ENCODE measurements at places on chromosomes 16 and 17.

- no peak for DNase-seq
Measured at GRCh38 chr16:84413244-84414004, 45.1 kb downstream of the ATP2C2 start.

- DNase-seq: no peak
Measured at GRCh38 chr17:72613396-72613795, 479.1 kb downstream of the SLC39A11 start.

- DNase-seq: no peak
Measured at GRCh38 chr16:65876056-65876408, 490.5 kb upstream of the CDH5 start.

DNA sequence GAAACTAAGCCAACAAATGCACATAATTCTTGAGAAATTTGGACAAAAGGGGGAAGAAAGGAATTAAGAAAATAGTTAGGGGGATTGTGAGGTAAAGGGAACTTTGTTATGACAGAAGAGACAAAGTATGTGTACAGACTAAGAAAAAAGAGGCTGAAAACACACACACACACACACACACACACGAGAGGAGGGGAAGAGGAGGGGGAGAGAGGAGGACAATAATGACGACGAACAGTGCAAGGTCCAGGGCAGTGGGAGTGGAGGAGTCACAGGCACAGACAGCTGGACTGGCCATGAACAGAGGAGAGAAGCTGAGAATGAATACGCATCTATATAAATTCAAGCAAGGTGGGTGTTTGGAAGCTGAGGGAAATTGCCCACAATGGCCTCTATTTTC lies 44.6 kb downstream of the MARVELD3 start:
- DNase-seq: no peak

DNA sequence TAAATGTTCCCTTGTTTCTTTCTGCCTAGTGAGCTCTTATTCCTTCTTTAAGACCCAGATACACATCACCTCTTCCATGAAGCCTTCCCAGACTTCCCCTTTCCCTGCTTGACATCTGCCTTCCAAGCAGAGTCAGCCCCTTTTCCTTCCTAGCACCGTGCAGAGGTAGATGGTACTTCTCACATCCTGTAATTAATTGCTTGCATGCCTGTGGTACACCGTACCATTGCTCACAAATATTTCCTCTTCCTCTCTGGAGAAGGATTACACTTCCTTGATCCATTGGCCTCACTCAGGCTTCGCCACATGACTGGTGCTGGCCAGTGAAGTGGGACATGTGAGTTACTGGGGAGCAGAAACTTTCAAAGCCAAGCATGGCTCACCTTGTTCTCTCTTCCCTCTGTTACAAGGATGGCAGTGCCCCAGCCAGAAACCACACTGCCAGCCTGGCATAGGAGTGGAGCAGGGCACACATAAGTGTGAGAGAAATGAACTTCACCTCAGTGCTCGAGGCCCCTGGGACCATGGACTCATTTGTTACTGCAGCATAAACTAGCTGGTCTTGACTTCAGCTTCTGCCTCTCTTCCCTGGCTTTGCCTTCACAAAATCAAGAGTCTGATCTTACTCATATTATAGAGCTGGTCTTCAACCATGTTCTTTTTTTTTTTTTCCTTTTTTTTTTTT lies 44.0 kb downstream of the SOST start:
- no peak for DNase-seq

DNA sequence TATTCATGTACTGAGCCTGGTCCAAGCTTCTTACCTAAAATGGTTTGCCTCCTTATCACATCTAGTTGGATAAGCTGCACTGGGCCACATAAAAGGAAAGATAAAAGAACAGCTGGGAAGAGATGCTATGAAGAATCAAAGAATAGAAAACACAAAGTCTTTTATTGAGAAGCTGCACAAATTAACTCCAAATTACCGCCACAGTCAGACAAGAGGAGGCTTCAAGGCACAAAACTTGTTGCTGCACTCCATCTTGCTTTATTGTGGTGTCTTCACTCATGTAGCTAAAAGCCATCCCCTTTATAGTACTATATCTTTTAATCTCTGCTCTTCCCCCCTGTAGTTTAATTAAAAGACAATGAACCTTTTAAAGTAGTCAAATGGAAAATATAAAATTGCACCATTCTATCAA lies 330.6 kb upstream of the PMFBP1 start:
- no peak for DNase-seq

- DNase-seq: no peak
Measured at GRCh38 chr17:59431601-59432000, 100.1 kb downstream of the YPEL2 start.

DNA sequence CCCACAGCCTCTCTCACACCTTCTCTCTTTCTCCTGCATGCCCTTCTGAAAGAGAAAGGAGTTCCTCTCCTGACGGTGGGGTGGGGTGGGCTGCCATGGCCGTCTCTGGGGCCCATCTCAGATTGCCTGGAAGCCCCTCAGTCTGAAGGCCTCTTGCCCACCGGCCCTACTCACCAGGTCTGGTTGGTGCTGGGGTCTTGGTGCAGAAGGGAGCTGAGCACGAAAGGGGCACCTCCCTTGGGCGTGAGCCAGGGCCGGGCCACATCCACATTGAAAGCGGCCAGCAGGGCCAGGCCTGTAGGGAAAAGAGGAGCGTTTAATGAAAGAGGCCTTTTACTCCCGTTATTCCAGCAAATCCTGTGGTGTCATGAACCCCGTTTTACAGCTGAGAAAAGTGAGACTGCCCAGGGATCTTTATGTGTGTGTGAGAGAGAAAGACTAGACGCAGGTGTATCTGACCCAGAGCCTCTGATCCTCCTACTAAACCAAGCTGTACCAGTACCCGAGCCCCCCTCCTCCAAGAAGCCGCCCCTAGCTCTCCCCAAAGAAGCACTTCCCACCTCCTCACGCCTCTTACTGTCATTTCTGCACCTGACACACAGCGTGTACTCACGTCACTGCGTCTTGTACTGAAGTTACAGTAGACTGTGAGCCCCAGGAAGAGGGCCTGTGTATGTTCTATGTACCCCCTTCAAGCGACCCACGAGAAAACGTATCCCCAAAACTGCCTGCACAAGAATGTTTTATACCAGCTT lies 23.4 kb downstream of the ITGAE start:
- DNase-seq: no peak

DNA sequence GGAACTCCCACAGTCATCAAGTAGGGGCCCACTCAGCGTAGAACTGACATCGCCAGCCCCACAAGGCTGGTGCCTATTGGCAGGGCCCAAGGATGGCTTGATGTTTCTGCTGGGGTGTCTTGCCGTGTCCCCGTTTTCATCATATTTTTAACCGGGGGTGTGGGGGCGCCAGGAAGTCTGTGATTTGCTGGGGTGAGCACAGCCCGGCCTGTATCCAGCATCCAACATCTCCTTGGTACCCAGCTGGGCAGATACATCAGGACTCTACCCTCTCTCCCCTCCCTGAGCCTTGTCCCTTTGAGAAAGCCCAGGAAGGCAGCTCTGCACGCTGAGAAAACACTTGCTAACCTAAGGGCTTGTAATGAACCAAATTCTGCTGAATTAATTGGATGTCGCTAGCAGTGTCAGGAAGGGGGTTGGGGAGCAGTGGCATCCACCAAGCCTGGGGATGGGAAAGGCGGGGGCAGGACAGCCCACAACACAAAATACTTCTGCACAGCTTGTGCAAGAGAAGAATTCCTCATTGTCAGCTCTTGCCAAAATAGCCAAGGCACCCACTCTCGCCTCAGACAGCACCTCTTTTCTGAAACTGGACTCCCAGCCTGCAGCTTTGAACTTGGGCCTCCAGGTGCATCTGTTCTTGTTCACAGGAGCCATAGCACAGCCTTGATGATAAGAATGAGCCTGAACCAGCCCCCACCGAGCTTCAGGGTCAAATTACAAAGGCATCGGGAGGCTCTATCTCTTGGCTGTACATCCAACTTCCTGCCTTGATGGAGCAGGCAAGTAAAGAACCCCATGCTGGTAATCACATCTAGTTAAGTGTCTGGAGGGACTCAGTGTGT lies 63.7 kb upstream of the LYRM9 start:
- DNase-seq: no peak

DNA sequence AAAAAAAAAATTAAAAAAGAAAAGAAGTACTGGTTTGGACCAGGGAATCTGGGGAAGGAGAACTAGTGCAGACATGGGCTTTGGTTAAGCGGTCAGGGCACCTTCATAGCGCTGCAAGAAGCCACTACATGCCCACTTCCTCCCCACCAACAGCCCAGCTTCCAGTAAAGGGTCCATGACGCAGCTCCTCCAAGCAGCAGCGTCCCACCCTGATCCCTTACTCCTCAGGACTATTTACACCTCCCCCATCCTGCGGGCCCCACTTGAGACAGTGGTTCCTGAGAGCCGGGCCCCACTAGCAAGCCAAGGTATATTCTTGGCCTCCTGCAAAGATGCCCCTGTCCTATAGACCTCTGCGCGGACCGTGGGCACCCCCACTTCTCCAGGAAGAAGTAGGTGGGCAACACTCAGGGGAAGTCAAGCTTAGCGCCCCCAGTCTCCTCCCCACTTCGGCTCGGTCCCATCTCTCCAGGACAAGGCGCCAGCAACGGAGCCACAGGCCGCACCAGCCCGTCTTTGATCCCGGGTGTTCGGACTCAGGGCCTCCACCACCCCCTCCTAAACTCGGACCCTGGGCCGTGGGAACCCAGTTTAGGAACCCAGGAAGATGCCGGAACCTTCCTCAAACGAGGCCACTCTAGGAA lies 913 bp upstream of the PRR14 start:
- peak; percentile 20 for DNase-seq

- DNase-seq: no peak
Measured at GRCh38 chr17:49369089-49369488, 7.0 kb upstream of the ZNF652 start.

GRCh38 chr17:73394512-73395450 lies 83.0 kb upstream of the CDC42EP4 start:
- DNase-seq: no peak

GRCh38 chr16:3015865-3016521 lies 2.0 kb downstream of the CLDN6 start:
- DNase-seq: no peak

- peak; percentile 16 for DNase-seq
Measured at GRCh38 chr16:21684199-21684598, 20.4 kb downstream of the OTOA start.

GRCh38 chr17:67359960-67360791 lies 6.2 kb downstream of the PSMD12 start:
- no peak for DNase-seq

DNA sequence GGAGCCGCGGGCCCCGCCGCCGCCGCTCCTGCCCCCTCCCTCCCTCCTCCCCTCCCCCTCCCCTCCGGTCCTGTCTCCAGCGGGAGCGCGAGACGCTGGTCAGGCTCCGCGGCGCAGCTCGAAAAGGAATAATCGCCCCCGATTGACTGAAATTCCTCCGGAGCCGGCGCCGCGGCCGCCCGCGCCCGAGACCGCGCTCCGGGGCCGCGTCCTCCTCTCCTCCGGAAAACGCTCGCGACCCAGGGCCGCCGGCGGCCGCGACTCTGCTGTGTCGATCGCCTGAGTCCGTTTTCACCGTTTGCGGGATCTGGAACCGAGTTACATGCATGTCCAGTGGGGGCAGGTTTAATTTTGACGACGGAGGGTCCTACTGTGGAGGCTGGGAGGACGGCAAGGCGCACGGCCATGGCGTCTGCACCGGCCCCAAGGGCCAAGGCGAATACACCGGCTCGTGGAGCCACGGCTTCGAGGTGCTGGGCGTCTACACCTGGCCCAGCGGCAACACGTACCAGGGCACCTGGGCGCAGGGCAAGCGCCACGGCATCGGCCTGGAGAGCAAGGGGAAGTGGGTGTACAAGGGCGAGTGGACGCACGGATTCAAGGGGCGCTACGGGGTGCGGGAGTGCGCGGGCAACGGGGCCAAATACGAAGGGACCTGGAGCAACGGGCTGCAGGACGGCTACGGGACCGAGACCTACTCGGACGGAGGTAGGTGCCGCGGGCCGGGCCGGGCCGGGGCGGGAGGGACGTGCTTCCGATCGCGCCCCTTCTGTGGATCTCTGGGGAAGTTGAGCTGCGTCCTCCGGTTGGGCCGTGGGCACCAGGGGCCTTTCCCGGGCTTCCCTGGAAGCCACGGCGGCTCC lies 744 bp downstream of the JPH3 start:
- no peak for DNase-seq

GRCh38 chr17:58284613-58285421 lies 4.1 kb upstream of the MPO start:
- no peak for DNase-seq

DNA sequence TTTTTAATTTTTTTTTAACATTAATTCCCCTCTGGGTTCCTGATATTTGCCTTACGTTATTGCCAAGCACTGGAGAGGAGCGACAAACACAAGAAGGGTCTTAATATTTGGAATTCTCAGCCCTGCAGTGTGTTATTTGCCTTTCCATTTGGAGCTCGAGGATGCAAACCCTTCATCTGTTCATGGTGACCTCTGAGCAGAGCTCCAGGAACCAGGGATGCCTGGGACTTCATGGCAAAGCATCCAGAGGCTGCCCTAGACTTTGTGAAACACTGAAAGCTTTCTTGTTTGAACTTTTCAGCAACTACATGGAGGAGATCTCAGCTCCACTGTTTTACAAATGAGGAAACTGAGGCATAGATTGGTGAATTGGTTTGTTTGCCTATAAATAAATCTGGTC lies 254.2 kb downstream of the CBLN1 start:
- no peak for DNase-seq

- no peak for DNase-seq
Measured at GRCh38 chr17:74055508-74056160, 147.8 kb upstream of the RPL38 start.

DNA sequence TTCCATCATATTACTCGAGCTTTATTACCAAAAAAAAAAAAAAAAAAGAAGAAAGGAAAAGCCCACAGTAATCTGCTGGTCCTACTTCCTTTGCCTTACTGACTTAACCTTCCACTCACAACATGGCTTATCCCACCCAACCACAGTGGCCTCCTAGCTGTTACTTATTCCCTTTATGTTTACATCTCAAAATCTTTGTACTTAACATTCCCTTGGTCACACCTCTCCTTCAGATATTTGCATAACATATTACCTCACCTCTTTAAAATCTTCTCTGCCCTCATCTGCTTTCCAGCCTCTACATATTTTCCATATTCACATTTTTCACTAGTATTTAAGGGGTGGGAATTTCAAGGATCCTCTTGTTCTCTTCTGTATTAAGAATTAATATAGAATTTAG lies 327.0 kb upstream of the TBX2 start:
- no peak for DNase-seq

GRCh38 chr17:45227926-45228762 lies 6.5 kb downstream of the FMNL1 start:
- DNase-seq: no peak

DNA sequence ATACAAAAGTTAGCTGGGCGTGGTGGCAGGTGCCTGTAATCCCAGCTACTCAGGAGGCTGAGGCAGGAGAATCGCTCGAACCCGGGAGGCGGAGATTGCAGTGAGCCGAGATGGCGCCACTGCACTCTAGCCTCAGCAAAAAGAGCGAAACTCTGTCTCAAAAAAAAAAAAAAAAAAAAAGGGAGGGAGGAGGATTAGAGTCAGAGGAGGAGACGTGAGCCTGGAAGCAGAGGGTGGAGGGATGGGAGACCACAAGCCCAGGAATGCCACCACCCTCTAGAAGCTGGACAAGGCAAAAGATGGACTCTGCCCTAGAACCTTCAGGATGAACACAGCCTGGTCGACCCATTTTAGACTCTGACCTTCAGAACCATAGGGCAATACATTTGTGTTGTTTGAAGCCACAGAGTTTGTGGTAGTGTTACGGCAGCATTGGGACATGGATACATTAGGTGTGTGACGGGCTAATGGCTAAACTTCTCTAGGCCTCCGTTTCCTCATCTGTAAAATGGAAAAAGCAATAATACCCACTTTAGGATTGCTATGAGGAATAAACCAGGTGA lies 2.1 kb upstream of the SMIM22 start:
- no peak for DNase-seq

Data from stimulated activated CD8-positive, alpha-beta memory T cell treated with anti-CD3 and anti-CD28 coated beads, Interleukin-15, amount 100 ng/mL, for 24 hours (primary cell).